Tongue (tissue), 3 donors: ENCODE measurements at places on chromosomes 1 and 21.

DNA sequence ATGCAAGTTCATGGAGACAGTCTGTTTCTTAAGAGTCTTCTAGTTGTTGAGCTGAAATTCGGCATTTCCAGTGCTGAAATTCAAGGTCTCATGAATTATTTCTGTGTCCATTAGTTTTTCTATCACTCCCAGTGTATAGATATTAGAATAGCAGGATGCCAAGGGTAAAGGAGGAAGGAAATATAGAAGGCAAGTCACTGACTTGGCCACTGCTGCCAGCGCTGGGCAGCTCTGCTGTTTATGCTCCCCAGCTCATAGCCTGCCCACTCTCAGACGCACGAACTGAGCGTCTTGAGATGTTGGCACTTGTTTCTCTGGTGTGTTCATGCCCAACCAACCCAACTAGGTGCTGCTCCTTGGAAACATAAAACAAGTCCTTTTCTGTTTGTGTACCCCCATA, 110.1 kb downstream of the SLC45A1 start:
- DNase-seq: no peak

- no peak for DNase-seq
These were observed 9.1 kb downstream of the GJA5 start for GRCh38 chr1:147751346-147751745.

DNA sequence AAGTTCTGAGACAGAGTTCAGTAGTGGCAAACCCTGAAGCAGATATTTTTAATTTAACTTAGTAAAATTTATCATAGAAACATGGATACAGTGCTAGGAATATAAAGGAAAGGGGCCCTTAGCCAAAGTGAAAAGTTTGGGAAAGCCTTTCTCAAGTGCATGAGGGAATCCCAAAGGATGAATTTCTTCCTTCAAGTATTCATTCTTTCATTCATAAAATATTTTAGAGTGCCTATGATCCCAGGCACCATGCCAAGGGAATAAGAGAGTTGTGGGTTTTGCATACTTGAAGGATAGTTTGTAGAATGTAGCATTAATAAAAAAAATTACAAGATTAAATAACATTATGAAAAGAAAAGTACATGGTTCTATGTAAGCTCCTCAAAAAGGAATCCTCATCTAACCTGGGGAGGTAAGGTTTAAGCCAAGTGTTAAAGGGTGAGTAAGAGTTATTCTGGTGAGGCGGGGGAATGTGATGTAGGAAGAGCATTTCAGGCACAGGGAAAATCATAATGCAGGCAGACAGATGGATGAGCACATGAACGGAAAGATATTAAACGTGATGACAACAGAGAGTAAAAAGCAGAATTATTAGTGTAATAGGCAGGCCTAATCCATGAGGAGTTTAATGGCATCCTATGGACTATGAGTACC, 40.4 kb upstream of the NTNG1 start:
- no peak for DNase-seq

DNA sequence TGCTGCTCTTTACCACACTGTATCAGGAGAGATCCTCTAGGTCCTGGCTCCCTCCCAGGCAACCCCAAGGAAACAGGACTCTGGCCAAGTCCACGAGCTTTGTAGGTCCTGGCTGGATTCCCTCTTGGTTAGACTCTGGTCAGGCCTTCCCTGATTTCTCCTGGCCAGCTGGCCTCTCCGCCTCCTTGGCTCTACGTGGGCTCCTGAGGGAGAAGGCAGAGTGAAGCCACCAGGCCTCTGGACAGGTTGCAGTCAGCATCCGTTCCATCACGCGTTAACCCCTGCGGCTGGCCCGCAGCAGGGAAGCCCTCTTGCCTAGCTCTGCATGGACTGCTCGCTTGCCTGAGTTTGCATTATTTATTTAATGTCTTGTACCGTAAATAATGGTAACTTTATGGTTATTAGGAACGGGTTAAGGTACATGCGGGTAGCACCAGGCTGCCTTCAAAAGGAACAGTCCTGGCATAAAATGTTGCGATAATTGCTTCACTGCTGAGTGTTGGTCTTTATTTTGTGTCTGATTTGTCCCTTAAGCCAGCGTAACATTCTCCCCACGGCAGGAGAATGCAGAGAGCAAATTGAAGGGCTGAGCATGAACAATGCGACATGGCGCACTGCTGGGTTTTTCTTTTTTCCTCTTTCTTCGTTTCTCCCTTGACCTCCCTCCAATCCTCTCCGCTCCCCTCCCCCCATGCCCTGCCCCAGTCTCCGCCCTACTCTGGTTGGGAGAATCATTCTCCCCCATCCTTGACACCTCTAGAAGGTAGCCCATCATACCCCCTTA, 100.3 kb downstream of the RNF220 start:
- peak; percentile 54 for DNase-seq

- DNase-seq: peak; percentile 99
These were observed at the start of gene OMA1 for GRCh38 chr1:58546520-58547308. OMA1 (minus strand) TSS chr1:58546726; CDS start chr1:58539294, 7,432 bp downstream.

GRCh38 chr1:24416666-24417391, 1.2 kb downstream of the NIPAL3 start:
- peak; percentile 8 for DNase-seq

DNA sequence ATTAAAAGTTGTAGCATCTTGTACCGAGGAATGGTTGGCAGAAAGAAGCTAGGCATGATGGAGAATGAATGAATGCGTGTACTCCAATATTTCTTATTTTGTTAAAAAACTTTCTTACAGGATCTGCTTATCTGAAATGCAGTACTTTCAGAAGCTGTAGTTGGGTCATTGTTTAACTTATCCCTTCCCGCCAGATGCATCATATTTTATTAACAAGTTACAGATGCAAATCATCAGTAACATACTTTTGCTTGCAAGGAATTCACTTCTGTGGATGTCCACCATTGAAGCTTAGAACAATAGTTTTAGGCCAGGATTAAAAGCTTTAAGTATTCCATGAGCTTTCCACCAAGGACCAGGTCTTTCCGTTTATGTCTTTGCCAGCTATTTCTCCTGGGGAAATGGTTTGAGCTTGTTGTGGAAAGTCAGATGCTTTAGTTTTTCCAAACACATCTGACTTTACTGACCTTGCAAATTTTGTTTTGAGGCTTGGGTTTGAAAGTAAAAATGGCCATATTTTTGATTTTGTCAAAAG, 65.4 kb downstream of the PATJ start:
- peak; percentile 45 for DNase-seq

GRCh38 chr1:5424802-5425703, 567.2 kb downstream of the NPHP4 start:
- DNase-seq: no peak

- DNase-seq: no peak
These were observed 58.4 kb upstream of the SSBP3 start for GRCh38 chr1:54464477-54465146.

DNA sequence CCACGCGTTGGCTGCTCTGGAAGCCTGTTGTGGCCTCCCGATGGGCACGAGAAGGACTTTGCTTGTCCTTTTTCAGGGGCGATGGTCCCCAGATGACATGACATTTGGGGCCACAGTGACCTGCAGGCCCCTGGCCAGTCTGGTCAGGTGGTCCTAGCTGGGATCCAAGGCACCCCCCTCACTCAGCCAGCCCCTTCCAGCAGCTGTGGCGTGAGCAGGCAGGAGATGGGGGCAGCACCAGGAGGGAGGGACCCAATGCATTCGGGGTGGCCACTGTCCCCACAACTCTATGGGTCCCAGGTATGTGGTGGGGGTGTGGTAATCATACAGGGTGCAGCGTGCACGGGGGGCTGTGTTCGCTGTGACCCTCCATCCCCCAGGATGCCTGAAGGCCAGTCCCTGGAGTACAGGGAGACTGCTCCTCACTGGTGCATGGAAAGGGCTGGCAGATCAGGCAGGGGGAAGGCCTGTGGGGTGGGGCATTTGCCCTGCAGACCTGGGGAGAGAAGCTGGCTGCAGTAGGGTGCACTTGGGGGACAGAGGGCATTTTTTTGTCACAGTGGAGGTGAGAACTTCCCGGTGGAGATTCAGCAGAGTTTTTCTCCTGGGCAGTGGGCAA, 31.7 kb downstream of the WNT3A start:
- no peak for DNase-seq

GRCh38 chr1:112722601-112723510, 7.7 kb upstream of the PPM1J start:
- peak; percentile 65 for DNase-seq

DNA sequence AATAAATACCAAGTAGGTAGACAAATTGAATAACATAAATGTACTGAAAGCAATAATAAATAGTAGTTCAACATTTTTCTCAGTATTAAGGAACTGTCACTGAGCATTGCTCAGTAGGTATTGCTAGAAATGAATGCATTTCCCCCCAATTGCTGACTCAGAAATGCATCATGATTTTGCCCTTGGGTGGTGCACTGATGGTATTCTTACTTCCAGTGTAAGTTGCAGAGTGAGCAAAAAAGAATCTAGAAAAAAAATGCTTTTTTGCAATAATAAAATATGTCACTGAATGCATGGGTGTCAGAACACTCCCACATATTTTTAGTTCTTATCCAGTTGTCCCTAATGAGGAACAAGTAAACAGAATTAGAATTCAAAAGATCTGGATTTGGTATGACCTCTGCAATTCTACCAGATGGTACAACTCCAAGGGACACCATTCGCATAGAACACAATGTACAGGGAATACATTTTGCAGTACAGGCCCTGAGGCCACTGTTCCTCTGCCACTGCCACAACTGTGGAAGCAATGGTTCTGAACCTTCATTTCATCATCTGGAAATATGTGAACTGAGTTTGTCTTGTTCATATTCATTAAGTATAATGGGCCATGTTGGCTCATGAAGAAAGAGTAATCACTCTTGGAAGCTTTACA, 78.0 kb downstream of the ATP6V1G3 start:
- no peak for DNase-seq

DNA sequence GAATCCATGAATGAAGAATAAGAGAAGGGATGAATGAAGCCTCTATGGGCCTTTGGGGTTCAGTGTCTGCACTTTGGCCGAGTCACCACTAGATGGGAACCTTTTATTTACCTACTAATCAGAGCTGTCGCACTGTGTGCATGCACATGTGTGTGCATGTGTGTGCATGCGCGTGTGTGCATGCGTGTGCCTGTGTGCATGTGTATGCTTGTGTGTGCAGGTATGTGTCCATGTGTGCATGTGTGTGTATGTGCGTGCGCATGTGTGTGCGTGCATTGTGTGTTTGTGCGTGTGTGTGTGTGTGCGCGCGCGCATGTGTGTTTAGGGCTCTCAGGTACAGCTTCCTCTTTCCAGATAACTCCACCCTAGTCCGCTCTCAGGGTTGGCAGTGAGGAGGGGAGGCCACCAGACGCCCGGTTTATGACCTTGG, 20.4 kb upstream of the UBXN10 start:
- no peak for DNase-seq

DNA sequence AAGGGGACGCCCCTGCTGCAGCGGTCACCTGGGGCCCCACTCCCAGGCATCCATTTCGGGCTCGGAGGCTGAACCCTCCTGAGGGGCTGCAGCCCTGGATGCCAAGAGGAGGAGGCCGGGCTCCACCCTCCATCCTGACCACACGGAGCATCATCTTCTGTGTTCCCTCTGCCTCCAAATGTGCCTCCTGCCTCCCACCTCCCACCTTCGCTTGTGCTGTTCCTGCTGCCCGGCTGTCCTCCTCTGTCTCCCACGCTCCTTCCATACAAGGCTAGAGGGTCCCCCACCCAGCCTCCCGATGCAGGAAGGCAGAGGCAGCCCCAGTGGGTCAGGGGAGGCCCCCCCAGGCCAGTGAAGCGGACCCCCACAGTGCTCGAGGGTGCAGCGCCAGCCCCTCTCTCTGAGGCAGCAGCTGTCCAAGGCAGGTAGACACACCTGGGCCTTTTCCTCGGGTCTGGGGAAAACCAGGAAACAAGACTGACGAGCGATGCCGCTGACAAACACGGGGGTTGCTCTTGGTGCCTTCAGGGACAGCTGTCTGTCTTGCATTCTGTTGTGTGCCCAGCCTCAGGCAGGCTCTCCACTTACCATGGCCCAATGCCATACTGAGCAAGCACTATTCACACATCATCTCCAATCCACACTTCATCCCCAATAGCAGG, 16.8 kb upstream of the PLEKHG5 start:
- DNase-seq: no peak

DNA sequence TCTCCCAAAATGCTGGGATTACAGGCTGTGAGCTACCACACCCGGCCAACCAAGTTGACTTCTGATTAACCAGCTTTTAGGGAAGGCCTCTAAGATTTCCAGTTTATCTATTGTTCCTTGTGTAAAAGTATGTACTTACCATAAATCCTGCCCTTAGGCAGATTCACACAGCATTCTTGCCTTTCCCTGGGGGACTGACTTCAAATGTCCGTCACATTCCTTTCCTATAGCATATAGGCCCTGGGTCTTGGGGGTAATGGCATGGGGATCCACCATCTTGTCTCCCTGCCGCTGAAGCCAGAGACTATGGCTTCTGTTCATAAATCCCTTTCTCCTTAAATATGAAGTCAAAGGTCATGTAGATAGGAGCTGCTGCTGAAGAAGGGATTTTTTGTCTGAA, 872 bp upstream of the PINK1 start:
- no peak for DNase-seq

DNA sequence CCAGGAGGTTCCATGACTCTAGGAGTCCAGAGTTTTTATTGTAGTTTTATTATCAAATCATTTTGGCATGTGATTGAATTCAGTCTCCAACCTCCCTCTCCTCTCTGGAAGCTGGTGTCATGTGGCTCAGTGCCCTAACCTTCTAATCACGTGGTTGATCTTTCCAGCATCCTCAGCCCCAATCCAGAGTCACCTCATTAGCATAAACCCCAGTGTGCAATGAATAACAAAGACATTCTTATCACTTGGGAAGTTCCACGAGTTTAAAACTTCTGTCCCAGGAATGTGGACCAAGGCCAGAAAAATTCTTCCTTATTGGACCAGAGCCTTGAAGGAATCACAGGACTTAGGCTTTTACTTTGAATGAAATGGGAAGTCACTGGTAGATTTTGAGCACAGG, 52.2 kb downstream of the KIRREL1 start:
- no peak for DNase-seq
